Fibroblast of lung (primary cell): ENCODE measurements at places on chromosomes 7 and 10. TPM values are rescaled to one million over a fixed set of nuclear protein-coding genes. Genes with fewer than 3 reads are reported as not detected.

DNA sequence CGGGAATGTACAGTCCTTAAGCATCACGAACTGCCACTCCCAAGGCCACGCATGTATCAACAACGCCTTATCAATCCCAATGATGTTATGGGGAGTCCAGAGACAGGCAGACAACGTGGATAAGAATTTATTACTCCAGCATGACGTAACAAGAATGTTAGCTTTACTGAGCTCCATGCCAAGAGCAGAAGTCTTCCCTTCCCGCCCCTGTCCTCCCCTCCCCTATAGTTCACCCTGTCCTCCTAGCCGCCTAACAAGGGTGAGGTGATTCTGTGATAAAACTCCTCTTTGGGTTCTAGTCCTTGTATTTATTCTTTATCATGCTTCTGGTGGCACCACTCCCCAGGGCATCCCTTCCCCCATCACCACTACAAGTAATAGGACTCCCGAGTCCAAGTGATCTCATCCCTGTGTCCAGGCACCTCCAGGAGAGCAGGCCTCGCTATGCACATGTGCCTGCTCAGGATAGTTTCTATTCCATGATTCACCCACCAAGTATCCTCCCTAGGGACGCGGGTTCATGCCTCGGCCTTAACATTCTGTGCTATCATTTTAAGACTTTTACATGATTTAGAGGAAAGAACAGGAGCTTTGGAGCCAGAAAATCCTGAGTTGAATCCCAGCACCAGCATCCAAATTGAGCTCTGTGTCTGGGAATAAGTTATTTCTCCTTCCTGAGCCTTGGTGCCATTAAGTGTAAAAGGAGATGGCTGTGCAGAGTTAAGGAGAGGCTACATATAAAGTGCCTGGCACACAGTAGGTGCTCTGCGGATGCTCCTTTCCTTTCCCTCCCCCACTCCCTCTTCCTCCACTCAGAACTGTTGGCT, 15.4 kb downstream of the GSDME start:
- DNase-seq = peak; percentile 98

DNA sequence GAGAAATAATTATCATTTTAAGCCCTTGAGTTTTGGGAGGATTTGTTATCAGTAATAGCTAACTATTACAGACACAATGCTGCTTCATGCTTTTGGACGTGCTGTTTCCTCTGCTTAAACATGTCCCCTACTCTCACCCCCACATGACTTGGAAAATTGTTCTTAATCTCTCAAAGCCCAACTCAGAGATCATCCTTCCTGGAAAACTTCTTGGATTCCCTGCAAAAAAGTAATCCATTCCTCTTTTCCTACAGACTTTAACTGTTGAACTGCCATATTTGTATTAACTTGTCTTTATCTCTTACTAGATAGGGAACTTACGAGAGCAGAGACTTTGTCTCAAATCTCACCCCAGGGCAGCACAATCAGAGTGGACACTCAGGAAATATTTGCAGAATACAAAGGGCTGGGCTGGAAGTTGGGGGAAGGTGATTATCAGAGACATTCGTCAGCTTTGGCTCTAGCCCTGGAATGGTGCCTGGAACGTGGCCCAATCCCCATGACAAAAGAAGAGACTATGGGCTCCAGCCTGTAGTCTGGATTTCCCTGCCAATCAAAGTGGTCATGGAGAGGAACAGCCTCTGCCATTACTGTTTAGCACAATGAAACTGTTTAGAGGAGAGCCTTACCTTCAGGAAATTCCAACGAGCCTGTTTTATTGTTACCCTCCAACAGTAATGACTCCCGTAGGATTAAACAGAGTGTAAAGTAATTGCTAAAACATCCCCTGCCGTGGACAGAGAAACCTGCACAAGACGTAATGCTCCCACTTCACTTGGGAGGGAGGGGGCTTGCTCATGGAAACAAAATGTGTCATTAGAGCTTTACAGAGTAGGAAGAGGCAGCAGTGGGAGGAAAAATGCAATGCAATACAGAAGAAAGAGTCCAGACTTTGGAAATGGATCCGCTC, 140.4 kb upstream of the AUTS2 start:
- DNase-seq = peak; percentile 79

GRCh38 chr10:117441812-117442443, 66.7 kb upstream of the PDZD8 start:
- DNase-seq = no peak

- peak; percentile 52 for DNase-seq
These were observed 104.1 kb upstream of the LAMB4 start for GRCh38 chr7:108234281-108234680.

DNA sequence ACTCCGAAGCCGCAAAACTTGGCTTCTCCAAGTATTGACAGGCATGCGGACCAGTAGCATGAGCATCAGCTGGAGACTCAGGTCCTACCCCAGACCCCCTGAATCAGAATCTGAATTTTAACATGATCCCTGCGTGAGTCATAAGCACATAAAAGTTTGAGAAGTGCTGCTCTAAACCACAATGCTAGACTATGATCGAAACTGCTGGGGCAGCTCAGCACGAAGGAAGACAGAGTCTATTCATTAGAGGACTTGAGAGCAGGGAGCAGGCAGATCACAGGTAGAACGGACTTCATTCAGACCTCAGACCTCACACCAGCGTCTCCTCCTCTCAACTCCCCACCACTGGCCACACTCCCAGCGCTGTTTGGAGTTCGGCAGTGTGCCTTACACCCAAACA, 16.9 kb downstream of the CAMK2G start:
- DNase-seq = no peak

- DNase-seq = no peak
These were observed 75.6 kb downstream of the ENTPD1 start for GRCh38 chr10:95831515-95831914.

GRCh38 chr7:27389496-27389895, 146.9 kb downstream of the EVX1 start:
- DNase-seq = no peak

DNA sequence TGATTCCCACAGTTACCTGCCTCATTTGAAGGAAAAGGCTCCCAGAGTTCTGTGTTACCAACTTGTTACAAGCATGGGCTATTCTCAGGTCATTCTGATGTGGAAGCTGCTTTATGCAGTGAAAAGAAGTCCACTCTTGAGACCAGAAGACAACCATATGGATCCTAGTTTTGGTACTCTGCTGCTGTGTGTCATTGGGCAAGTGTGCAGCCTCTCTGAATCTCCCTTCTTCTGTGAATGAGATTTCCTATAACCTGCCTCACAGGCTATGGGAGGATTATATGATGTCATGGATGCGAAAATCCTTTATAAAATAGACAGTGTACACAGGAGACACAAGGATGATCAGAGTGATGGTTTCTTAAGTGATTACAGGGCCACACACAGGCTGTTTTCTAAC, 166.1 kb downstream of the ARID5B start:
- DNase-seq = no peak

Gene SLC13A1
- total RNA-seq = not detected in 2 replicates

Gene CFTR
- total RNA-seq = under 0.01 and 0.26 TPM in 2 replicates

Gene ABCC2
- 0.26 and 0.66 TPM in 2 replicates for total RNA-seq
